ENCODE measurements at places on chromosomes 16 and 17.

DNA sequence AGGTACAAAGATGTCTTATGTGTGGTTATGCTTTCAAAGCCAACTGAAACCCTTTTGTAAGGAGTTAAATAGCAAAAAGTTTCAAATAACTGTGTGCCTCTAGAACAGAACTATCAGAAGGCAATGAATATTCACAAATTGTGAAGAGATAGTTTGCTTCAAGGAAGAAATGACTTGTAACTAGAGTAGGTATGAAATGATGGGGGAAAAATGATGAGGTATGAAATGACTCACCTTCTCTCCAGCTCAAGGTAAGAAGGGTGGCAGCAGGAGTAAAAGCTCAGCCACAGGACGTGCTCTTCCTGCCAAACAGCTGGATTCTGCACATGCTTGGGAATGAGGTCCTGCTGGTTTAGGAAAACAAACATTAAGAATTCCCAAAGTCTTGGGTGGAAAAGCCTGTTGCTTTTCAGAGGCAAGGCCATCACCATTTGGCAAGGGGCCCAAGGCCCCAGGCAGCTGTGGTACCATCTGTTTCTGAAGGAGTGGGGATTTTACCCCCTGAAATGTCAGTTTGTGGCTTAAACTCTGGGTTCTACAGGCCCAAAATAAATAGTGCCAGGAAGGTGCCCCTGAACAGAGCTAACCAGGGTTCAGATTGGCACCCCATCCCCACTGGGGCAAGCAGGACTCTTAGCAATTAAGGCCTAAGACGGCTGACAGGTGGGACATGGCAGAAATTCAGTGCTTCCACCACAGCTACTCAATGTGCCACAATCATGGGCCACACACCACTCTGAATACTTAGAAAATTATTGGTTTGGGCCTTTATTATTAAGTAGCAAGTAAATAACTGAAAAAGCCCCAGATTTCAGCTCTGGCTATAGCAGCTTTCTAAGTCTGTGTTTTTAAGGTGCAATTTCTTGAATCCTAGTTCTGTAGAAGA lies 13.3 kb downstream of the HERPUD1 start:
- no peak for DNase-seq

DNA sequence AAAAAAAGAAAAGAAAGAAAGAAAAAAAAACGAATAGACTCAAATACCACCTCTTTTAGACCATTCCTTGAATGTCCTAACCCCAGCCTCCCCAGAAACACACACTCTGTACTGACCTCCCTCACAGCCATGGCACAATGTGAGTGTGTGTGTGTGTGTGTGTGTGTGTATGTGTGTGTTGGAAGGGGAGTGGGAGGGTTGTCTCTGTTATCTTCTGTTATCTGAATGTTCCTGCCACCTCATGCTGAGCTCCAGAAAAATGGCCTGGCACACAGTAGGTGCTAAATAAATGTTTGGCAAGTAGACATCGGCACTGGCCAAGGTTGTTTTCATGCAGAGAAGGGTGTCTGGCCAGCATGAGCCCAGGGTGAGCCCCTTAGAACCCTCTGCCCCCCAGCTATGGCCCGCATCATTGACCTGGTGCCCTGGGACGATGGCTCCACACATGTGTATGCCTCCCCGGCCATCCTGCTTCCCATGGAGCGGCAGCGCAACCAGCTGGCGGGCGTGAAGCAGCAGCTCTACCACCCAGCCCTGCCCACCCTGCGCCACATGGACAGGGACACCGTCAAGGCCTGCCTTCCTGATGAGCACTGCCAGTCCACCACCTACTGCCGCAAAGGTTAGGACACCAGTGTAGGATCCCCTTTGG lies 6.6 kb upstream of the CNGB1 start:
- no peak for DNase-seq

- DNase-seq, result no peak
These were observed 1418.8 kb downstream of the CDH11 start for GRCh38 chr16:63702981-63703590.

DNA sequence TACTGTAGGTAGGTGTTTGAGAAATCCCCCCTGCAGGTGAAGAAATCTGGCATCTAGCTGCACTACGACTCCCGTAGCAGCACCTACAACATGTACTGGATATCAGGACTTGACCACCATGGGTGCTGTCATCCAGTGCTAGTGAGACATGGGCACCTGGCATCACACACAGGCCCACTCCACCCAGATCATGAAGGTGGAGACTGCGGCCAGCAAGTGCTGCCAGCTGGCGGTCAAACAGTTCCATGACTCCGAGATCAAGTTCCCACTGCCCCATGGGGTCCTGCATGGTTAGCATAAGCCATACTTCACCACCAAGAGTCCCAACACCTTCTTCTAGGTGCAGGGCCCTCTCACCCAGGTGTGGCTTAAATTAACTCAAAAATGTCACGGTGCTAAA lies 213.0 kb upstream of the C17orf78 start:
- DNase-seq, result no peak
